ENCODE measurements at places on chromosomes 4 and X. TPM values are rescaled to one million over a fixed set of nuclear protein-coding genes. Genes with fewer than 3 reads are reported as not detected.
A peak's percentile ranks its signal among the peaks of the same experiment; 100 is the strongest.

MAGED4B gene
- total RNA-seq = not detected

- H3K27ac ChIP-seq = no peak overlapping the region
- no peaks in the 10 kb centered on the region for H3K27me3 ChIP-seq
- H3K36me3 ChIP-seq = no peaks in the 10 kb centered on the region
Measured at GRCh38 chr4:186840222-186840701, 116.6 kb upstream of the FAT1 start.

DNA sequence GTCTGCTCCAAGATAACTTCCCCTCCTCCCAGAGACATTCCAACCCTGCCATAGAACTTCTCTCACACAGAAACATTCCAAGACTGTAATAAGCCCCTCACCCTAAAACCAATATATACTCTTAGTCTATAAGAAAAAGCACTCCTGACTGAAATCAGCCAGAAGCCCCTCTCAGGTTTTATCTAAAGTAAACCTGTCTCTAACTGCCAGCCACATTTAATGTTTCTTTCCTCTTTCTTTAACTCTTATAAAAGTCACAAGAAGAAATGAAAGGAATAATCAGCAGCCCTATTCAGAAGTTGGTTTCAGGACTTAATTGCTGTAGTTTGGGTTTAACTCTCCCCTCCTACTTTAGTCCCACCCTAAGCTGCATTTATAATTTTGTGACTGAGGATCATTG is 165.0 kb upstream of the ZCCHC13 start:
- H3K4me3 ChIP-seq = no peak overlapping the region
- H3K36me3 ChIP-seq = no peaks in the 10 kb centered on the region
- DNase-seq = no peak
- H3K27ac ChIP-seq = no peak overlapping the region
- no peaks in the 10 kb centered on the region for H3K27me3 ChIP-seq

- H3K4me3 ChIP-seq = no peak overlapping the region
- DNase-seq = no peak
- H3K27ac ChIP-seq = no peak overlapping the region
- H3K36me3 ChIP-seq = no peaks in the 10 kb centered on the region
- no peaks in the 10 kb centered on the region for H3K27me3 ChIP-seq
Measured at GRCh38 chr4:151668689-151669402, 92.0 kb downstream of the GATB start.

GRCh38 chr4:157896726-157897125 is 276.1 kb downstream of the GASK1B start:
- H3K27ac ChIP-seq = no peak overlapping the region
- no peaks in the 10 kb centered on the region for H3K27me3 ChIP-seq
- H3K4me1 ChIP-seq = no peaks in the 10 kb centered on the region
- H3K36me3 ChIP-seq = no peaks in the 10 kb centered on the region

DNA sequence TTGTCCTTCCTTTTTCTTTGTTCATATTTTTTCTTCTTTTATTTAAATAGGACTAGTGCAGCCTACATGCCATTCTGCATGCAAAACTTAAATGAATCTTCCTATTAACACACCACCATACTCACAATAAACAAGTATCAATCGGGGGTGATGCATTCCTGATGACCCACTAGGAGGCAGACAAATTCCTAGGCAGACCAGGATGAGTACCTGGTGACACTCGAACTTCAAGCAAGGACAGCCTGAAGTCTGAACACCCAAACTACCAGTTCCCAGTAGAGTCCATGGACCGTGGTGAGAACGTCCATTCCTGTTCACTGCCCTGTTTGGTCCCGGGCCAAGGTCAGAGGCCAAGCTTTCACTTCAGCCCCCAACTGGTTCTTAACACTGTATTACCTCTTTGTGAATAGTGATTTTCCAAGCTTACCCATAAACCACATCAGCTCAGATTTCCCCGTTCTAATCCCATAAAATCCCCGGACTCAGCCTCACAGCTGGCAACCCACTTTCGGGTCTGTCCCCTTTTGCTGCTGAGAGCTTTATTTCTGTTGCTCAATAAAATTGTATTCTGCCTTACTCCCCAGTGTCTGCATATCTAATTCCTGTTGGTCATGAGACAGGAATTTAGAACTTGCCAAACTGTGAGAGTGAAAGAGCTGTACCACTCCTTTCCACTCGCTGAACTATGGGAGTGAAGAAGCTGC is 1286.6 kb downstream of the FSTL5 start:
- no peaks in the 10 kb centered on the region for H3K36me3 ChIP-seq
- H3K27ac ChIP-seq = no peak overlapping the region
- no peak overlapping the region for H3K4me3 ChIP-seq
- no peaks in the 10 kb centered on the region for H3K27me3 ChIP-seq
- no peaks in the 10 kb centered on the region for H3K4me1 ChIP-seq

DNA sequence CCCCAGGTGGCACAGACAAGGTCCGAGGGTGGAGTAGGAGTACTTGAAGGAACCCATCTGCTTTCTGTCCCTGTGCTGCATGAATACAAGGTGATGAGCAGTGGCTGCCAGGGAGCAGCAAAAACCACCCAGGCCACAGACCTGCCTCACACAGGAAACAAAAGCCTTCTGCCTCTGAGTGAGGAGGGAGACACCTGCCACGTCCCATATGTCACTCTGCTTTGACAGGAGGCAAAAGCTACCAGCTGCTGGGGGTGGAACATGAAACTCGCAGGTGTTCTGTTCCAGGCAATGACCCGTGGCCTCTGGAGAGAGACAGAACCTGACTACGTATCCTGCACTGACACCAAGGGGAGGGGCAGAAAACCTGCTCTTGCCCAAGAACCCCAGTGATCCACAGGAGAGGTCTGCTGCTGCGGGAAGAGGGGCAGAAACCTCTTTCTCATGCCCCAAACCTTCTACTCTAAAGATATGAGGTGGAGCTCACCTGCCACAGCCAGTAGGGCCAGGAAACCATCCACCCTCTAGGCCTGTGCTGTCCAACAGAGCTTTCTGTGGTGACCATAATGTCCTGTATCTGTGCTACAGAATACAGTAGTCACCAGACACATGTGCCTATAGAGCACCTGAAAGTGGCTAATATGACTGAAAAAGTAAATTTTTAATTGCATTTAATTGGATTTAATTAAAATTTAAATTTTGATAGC is 172.9 kb downstream of the PRDM5 start:
- H3K4me3 ChIP-seq = no peak overlapping the region
- peak overlapping the region; percentile 30 for H3K27ac ChIP-seq
- H3K27me3 ChIP-seq = no peaks in the 10 kb centered on the region
- H3K4me1 ChIP-seq = peaks cover 11% of the 10 kb centered on the region
- peak; percentile 83 for DNase-seq

GRCh38 chrX:100994352-100995281 is 25.1 kb downstream of the ARL13A start:
- no peak overlapping the region for H3K4me3 ChIP-seq
- H3K36me3 ChIP-seq = no peaks in the 10 kb centered on the region
- DNase-seq = peak; percentile 8
- no peak overlapping the region for H3K27ac ChIP-seq
- peaks cover 6% of the 10 kb centered on the region for H3K4me1 ChIP-seq
- no peaks in the 10 kb centered on the region for H3K27me3 ChIP-seq

Data from GM12878 (cell line).